Activated CD8-positive, alpha-beta memory T cell treated with anti-CD3 and anti-CD28 coated beads, Interleukin-2, amount 50 U/mL, for 4 hours (primary cell): ENCODE measurements at places on chromosomes 12 and 14.

- DNase-seq: no peak
These were observed 2.0 kb upstream of the TNFAIP2 start for GRCh38 chr14:103121121-103121845.

DNA sequence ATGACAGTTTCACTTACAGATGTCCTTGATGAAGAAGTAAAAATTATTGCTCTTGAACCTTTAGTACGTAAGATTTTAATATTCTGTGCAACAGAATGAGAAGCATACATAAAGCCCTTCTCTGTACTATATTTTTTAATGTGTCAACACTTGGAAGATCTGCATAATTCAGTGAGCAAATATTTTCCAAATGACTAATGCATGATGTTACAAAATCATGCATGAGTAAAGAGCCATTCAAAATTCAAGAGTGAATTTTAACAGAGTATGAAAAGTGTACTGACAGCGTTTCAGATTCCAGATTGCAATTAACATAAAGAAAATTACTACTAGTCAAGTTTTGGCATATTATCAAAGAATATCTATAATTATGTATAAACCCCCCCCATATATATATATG lies 101.4 kb upstream of the BBS10 start:
- no peak for DNase-seq

- no peak for DNase-seq
These were observed 33.6 kb upstream of the HIGD1C start for GRCh38 chr12:50918584-50919316.

GRCh38 chr12:48183091-48183875 lies at the start of gene CCDC184:
Gene CCDC184, plus strand, starts transcription at chr12:48183644. Its CDS starts 479 bp downstream, at chr12:48184123.
- DNase-seq: peak; percentile 74

DNA sequence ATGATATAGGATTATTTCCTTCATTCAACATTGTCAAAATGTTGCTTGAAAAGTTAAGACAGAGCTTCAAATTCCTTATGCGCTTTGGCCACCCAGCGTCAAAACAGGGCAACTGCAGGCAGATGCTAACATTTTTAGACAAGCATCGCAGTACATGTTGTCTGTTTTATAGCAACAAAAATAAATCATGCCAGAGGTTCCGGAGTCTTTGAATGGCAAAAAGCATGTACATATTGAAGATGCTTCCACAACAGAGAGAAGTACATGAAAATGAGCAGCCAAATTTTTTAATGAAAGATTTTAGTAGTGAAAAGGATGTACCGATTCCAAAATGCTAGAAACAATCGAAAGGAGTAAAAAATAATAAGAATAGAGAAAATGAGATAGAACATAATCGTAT lies 49.8 kb upstream of the USP15 start:
- DNase-seq: peak; percentile 47

DNA sequence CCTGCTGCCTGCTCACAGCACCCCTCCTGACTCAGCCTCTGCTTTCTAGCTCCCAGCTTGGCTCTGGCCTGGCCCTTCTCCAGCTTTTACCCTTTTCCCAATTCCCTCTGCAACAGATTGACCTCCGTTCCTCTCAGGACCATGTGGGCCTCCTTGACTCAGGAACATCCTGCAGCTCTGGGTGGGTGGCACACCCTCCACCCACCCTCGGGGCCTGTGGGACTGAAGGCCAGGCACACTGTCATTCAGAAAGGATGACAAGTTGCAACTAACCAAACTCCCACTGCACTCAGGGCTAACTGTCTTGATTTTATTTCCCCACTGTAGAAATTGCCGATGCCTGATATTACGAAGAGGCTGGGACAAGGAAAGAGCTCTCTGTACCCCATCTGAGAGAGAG lies 59.4 kb downstream of the HELB start:
- DNase-seq: no peak

- no peak for DNase-seq
These were observed 334.1 kb upstream of the RGS6 start for GRCh38 chr14:71597955-71598660.

GRCh38 chr12:132296063-132296462 lies 33.3 kb downstream of the GALNT9 start:
- DNase-seq: no peak

DNA sequence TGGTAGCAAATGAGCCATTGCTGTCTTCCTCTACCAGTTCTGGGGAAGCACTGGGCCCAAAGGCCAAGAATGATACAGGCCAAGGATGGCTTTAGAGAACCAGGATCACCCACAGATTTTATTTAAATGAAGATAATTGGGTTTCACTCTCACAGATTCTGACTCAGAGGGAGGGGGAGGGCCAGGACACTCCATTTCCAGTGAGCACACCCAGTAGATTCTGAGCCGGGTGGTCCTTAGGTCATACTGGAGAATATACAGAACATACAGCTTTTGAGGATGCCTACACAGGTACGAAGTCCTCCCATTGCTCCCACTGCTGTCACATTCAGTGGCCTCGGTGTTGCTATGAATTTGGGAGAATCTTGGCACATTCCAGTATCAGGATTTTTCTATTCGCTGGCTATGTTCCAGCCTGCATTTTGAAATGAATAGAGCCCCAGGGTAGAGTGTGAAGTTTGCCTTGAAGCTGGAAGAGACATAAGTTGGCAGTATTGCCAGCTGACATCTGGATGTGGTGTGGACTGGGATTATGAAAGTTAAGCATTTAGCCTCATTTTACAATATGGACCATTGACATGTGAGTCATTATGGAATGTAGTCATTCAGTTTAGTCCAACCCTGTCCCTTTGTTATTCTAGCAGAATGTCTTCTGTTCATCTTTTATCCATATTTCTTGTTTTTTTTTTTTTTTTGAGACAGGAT lies 45.8 kb upstream of the POC1B start:
- DNase-seq: no peak

GRCh38 chr12:93626160-93626559 lies 51.0 kb upstream of the CRADD start:
- DNase-seq: no peak

GRCh38 chr14:79516009-79516408 lies 695.3 kb downstream of the DIO2 start:
- no peak for DNase-seq

DNA sequence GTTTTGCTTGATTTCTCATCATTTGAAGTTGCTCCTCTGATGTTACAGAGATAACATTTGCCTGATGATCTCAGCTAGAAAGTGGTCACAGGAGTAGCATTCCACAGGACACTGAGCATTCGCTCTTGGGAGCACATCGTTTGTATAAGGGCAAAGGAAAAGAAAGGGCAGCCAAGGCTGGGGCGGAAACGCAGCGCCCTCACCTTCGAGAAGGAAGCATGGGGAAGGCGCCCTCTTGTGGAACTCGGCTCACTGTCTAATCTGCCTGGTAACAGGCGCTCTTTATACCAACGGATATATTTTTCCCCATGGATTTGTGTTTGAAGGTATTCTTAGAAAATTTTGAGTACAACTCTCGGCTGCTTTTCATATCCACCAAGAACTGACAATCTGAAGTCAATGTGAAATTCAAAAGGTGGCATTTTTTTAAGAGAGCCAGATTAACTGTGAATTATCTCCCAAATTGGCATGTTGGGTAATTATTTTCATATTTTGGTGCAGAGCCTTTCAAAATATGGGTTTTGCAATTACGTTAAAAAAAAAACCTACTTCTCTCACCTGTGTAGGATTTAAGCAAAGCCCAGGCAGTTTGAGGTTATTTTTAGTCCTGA lies 172.7 kb downstream of the CAND1 start:
- DNase-seq: peak; percentile 77

DNA sequence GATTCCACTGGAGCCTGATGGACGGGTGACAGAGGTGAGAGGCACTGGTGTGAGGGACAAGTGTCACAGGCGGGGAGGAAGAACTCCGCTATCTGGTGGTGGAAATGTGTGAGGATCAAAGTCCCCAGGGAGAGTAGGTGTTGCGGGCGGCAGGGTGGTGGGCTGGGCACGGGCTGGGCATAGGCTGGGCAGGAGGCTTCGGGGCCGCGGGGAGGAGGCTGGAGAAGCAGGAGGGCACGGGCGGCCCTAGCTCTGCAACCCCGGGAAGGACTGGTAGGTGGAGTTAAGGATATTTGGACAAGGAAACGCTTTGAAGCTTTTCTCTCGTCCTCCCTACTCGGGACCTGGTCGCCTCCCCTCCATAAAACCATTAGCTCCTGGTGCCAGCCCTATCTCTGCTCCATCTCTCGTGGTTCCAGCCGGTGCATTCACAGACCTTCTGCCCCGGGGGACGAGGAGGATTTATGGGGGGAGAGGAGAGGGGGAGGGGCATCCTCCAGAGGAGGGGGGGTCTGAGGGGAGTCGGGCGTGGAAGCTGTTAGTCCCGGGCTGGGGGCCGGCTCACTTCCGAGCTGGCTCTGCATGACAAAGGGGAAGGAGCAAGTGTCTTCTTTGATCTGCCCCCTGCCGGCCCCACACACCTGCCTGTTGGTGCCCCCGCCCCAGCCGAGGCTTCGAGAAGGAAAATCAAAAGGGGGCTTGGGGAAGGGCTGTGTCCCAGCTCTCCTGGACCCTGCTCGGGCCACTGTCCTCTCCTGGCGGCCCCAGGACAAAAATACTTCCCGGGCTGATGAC lies 504 bp downstream of the WNT5B start:
- DNase-seq: no peak

DNA sequence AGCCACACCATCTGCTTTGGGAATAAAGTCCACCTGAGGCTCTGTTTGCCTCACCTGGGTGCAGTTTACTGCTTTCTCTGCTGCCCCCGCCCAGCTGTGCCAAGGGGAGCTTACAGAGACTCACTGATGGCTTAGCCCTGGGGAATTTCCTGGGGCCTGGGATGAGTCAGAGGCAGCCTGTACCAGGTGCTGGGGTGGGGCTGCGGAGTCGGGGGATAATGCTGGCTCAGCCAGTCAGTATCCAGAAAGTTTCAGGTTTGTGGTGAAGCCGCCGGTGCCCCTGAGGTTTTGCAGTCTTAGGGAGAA lies 22.3 kb downstream of the PLEKHG3 start:
- no peak for DNase-seq

DNA sequence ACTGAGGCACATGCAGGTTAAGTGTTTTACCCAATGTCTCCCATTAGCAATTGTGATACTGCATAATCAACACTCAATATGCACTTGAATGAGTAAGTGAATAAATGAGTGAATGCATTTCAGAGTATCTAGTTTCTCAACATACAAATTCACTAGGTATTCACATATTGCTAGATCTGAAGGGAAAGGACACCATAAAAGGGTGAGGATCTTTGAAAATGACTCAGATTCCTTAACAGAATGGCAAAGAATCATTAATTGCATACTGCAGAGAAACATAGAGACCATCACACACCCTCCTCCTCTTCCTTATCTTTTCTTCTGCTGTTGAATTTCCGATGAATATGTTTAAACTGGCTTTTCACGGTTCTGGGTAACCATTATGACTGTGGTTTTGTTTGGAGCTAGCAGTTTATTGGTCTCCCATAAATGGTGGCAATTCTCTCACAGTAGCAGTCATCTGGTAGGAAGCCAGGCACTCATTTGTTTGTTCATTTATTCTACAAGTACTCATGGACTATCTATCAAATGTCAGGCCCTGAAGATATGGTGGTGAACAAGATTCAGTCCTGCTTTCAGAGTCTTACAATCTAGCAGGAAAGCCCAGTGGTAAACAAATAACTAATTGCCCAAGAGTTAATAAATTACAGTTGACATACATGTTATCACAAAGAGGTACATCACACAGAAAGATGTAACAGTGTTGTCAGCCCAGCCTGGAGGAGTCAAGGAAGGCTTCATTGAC lies 70.2 kb downstream of the LLPH start:
- DNase-seq: no peak

- no peak for DNase-seq
These were observed 57.2 kb downstream of the WDR20 start for GRCh38 chr14:102196902-102197230.

GRCh38 chr14:50647282-50647681 lies 20.8 kb downstream of the SAV1 start:
- no peak for DNase-seq

- DNase-seq: no peak
These were observed 14.3 kb downstream of the CEP170B start for GRCh38 chr14:104879201-104879982.

DNA sequence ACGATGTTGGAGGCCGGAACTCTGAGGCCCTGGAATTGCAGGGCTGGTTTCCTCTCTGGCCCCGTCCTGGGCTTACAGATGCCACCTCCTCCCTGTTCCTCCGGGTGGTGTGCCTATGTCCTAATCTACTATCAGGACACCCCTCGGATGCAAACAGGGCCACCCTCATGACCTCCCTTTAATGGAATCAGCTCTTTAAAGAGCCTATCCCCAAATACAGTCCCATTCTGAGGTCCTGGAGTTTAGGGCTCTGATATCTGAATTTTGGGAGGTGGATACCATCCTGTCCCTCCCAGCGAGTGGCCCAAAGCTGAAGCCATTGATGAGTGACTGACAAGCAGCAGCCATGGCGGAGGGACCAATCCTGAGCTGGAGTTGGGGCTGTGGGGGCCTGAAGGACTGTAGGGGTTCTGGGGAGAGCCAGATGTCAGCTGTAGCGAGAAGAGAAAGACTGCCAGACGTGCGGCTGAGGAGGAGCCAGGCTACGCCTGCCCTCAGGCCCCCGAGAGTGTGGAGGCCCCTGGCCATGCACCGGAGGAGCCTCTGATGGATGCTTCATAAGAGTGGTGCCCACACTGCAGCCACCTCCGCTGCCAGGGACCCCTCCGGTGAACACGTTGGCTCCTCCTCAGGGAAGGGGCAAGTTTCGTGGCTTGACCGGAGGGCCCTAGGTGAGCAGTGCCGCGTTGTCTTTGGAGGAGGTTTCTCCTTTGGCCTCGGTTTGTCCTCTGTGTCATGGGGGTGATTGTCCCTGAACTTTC lies 100.2 kb downstream of the KIF26A start:
- peak; percentile 12 for DNase-seq

DNA sequence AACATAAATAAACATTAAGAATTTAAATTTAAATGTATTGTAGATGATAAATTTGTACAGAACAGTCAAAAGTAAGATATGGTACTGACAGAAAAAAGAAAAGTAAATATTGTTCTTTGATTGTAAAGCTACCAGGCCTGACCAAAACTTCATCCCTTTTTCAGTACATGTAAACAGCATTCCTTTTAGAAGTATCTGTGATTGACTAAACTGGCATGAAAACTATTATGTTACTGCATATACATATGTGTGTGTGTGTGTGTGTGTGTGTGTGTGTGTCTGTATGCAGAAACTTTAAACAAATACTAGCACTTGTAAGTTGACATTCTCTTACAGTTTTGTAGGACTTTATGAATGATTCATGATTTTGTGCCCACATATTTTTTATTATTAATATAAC lies 270.9 kb downstream of the C12orf50 start:
- no peak for DNase-seq

- DNase-seq: no peak
These were observed 41.9 kb downstream of the BEGAIN start for GRCh38 chr14:100545359-100545758.

DNA sequence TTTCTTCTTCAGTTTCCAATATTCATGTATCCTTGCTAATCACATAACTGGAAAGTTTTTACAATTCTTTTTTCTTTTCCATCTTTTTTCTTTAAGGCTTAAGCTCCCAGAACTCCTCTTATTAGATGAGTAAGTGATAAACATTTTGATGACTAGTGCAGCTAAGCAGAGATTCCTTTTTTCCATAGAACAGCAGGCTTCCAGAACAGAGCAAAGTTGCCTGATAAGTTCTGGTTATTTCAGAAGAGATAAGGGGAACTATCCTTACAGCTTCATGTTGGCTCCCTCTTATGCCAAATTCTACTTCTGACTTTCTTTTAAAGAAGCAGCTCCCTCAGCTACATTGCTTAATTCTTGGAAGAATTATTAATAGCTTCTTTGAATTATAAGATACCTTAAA lies 194.7 kb upstream of the FAR2 start:
- DNase-seq: no peak
